ENCODE measurements at places on chromosomes 1 and 21. TPM values are rescaled to one million over a fixed set of nuclear protein-coding genes. Genes with fewer than 3 reads are reported as not detected.

DMRTA2 gene
- polyA plus RNA-seq: 0.05 TPM

B3GALT2 gene
- 7.9 TPM for polyA plus RNA-seq

VANGL1 gene
- 5.9 TPM for polyA plus RNA-seq

AJAP1 gene
- 0.61 TPM for polyA plus RNA-seq

IPO9 gene
- 41.0 TPM for polyA plus RNA-seq

GRCh38 chr1:225626698-225627097, 26.2 kb downstream of the ENAH start:
- DNase-seq: no peak

DNA sequence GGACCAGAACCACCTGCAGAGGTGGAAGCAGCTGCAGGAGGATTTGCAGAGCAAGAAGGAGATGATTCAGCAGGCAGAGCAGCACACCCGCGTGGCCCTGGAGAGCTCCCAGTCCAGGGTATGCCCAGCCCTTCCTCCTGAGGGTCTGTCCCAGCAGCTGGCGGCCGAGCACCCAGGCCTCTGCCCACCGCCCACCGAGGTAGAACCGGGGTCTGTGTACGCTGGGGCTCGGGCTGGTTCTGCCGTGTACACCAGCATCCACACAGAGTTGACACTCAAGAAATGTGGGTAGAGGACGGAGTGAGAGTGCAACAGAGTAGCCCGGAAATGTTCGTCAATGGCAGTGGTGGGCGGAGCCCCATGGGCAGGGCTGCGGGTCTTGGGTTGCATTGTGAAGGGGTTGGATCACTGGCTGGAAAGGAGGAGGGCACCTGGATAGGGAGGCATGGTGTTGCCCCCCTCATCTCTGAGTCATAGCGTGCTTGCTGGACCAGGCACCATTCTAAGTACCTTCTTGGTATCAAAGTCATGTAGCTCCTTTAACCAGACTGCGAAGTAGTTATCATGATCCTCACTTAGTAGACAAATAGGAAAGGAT, 5.1 kb upstream of the SMIM1 start:
- DNase-seq: no peak

- DNase-seq: no peak
Observed at GRCh38 chr21:14753466-14754258, 207.5 kb upstream of the SAMSN1 start.

GRCh38 chr1:78831731-78832360, 174.7 kb downstream of the ADGRL4 start:
- no peak for DNase-seq

DNA sequence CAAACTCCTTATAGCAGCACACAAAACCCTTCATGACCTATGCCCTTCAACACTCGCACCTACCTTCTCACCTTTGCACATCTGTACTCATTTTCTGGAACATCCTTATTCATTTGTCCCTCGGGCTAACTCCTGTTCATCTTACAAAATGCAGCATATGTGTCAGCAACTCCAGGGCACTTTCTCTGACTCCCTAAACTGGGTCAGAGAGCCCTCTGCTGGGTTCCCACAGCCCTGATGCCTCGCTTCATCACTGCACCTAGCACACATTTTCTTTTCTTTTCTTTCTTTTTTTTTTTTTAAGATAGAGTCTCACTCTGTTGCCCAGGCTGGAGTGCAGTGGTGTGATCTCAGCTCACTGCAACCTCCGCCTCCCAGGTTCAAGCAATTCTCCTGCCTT, 54.0 kb downstream of the RAB3B start:
- DNase-seq: no peak

DNA sequence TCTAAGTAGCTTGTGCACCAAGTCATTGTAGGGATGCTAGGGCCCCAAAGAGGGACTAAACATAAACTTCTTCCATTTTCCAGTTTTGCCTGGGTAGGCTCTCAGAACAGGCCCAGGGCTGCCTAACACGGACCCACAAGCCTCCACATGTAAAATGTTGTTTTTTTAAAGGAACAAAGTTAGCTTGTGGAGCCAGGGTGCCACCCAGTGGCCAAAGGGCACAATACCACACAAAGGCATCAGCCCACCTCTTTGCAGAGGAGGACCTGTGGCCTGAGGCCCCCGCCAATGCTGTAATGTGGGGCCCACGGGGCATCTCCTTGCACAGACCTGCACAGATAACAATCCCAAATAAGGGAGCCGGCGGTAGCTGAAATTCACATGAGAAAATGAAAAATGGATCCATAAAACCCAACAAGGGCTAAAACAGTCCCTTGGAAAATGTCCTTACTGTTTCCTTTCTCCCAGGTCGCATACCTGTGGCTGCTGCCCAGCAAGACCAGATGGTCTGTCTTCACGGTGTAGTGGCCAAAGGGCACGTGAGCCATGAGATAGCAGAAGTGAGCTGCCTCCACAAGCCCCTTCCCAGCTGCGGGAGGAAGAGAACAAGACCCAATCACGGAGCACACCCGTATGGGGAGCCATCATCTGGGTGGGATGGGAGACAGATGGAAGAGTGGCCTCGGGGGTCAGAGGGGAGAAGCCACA, 23.8 kb downstream of the SEC16B start:
- DNase-seq: no peak

- no peak for DNase-seq
Observed at GRCh38 chr21:34337741-34338140, 26.1 kb upstream of the KCNE2 start.

GRCh38 chr21:46022551-46023525, 41.3 kb downstream of the COL6A1 start:
- no peak for DNase-seq

- no peak for DNase-seq
Observed at GRCh38 chr1:115065021-115065420, 24.3 kb downstream of the TSPAN2 start.

DNA sequence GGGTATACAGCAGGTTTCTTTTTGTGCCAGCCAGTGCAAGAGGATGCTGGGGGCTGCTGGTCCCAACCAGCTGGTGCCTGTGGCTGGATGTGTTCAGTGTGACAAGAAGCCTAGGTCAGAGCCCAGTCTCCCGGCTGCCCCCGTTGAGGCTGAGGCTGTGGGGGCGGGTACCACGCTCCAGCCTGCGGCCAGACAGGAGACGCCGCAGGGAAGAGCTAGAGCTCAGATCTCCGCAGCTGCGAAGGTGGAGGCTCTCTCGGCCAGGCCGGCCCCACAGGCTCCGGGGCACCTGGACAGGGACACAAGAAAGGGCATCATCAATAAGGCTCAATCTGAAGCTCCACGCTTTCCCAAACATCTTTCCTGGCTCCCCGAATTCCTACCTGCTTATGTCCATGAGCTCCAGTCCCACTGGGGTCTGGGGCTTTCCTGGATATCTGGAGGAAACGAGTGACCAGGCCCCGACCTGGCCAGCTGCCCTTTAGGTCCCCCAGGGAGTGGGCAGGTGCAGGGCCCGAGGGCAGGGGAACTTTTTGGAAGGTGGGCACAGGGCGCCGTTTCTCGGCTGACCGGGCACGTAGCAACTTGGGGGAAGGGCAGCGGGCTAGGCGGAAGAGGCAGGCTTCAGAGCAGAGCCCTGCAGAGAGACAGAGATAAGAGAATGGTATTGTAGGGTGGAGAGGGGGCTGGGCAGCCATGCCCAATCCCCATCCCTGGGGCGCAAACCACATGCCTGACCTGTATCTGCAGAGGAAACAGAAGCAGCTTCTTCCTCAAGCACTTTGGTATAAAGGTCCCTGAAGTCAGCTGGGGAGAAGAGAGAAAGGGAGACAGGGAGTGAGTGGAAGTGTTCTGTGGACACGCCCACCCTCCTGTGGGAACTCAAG, 7.4 kb downstream of the ENTREP3 start:
- DNase-seq: no peak

- no peak for DNase-seq
Observed at GRCh38 chr1:39954870-39955546, at the start of gene MFSD2A. TSS of gene MFSD2A (plus strand) at chr1:39955145. CDS start at chr1:39955293, 148 bp downstream.

Measured in forelimb muscle (tissue), 1 donor.